ENCODE measurements at places on chromosomes 7 and 10.

- DNase-seq: no peak
Observed at GRCh38 chr7:158559356-158559755, 28.3 kb downstream of the PTPRN2 start.

DNA sequence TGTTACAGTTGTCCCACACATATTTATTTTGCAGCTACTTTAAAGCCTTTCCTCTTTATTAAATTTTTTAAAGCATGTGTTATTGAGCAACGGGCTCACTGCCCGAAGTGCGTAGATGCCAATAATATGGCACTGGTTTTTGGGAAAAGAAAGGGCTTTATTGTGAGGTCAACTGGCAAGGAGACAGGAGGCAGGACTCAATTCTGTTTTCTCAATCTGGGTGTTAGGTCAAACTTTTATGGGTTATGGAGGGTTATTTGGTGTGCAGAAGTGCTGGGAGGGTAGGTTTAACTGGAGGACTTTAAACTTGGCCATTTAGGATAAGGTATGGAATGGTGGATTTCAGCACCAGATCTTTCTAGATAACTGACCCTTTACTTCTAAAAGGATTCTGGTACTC, 183.6 kb downstream of the LRRC4 start:
- DNase-seq: no peak

GRCh38 chr7:45710271-45711160, 136.3 kb downstream of the ADCY1 start:
- DNase-seq: no peak

- peak; percentile 68 for DNase-seq
Observed at GRCh38 chr7:18508443-18509427, 13.2 kb downstream of the HDAC9 start.

DNA sequence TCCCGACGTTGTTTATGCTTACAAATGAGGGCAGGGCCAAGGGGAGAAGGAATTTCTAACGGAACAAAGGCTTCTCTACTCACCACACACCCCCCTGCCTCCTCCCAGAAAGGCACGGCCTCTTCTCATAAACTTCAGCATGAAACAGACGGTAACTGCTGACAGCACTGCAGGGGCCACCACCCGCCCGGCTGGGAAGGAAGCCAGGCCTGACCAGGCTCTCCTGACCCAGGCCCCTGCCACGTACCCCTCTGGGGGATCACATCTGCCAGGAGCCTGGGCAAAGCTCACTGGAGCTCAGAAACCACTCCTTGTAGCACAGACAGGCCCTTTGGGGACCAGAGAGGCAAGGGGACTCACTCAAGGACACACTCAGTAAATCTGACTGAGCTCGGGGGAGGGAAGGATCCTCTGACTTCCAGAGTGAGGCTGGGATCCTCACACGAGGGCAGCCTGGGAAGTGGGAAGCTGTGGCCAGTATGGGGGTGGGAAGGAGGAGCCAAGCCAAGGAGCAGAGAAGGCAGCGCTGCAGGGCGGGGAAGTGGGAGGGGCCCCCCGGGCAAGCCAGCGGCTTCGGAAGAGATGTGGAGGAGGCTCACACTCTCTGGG, 46.1 kb downstream of the ZCCHC24 start:
- peak; percentile 98 for DNase-seq

DNA sequence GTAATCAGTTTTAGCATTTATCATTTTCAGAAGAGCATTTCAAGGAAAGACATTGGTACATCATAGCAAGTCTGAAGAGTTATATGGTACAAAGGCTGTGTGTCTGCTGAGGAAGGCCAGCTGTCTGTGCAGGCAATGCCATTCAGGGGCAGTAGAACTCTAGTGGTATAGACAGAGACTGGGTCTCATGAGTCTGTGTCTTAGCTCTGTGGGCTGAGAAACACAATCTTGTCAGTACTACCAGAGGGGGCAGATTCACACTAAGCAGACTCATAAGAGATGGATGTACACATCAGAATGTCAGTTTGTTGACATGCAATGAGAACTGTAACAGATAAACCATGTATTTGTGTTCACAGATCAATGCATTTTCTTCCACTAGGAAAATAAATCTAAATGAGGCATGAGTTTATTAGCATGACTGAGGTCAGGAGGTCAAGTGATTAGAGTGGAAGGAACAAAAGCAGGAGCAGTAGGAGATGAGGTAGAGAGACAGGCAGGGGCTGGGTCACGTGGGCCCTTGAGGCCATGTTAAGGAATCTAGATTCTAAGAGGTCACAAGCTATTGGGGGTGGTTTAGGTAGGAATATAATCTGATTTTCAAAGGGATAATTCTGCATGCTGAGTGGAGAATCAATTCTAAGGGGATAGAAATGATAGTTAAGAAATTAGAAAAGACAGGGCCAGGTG, 7.5 kb upstream of the GGCT start:
- no peak for DNase-seq

DNA sequence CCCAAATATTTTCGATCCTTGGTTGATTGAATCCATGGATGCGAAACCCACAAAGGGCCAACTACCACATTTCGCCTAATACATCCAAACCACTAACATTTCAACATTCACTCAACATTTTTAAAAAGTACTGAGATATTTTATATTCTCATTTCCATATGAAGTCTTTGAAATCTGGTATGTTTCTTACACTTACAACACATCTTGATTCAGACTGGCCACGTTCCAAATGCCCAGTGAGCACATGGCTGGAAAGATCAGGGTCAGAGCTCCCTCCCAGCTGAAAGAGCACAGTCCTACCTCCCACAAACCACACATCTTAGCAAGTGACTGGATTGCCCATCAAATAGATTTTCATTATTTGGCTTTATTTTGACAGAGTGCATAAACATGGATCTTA, 18.9 kb downstream of the NCAPG2 start:
- DNase-seq: peak; percentile 72

DNA sequence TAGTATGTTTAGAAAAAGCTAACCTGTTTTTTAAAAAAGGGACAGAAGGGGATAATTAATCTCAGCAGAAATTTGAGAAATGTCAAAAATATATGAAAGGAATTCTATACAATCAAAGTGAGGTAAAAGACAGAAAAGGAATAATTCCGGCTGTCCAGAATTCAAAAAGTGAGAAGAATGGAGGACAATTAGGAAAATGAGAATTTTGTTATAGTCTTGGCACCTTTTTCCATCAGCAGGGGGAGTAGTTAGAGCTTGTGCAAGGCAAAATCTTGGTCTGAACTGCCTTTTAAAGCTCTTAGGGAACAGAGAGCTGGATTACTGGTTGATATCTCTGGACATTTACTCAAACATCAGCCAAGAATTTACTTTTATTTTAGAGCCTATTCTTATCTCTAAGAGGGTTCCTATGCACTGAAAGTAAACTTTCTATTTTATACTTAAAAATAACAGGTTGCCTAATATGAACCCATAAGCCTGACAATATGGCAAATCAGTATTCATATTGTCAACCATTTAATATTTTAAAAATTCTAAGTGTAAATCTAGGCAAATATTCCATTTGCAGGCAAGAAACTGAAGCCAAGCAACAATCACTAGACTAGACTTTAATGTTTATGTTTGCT, 185.6 kb downstream of the ANK3 start:
- peak; percentile 61 for DNase-seq

GRCh38 chr7:128405471-128406313, 4.1 kb downstream of the IMPDH1 start:
- DNase-seq: peak; percentile 18

DNA sequence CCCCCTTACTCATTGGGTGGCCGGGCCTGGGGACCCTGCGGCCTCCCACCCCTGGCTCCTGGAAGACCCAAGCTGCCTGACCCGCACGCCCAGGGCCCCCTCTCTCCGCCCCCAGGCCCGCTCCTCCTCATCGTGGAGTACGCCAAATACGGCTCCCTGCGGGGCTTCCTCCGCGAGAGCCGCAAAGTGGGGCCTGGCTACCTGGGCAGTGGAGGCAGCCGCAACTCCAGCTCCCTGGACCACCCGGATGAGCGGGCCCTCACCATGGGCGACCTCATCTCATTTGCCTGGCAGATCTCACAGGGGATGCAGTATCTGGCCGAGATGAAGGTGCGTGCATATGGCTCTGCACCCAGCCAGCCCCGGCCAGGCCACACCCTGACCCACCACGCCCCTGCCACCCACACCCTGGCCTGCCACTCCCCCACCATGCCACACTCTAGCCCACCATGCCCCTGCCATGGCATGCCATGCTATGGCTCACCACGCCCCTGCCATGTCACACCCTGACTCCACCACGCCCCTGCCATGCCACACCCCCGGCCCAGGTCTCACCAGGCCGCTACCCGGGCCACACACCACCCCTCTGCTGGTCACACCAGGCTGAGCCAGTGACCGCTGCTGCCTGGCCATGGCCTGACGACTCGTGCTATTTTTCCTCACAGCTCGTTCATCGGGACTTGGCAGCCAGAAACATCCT, 18.7 kb upstream of the CSGALNACT2 start:
- DNase-seq: no peak

DNA sequence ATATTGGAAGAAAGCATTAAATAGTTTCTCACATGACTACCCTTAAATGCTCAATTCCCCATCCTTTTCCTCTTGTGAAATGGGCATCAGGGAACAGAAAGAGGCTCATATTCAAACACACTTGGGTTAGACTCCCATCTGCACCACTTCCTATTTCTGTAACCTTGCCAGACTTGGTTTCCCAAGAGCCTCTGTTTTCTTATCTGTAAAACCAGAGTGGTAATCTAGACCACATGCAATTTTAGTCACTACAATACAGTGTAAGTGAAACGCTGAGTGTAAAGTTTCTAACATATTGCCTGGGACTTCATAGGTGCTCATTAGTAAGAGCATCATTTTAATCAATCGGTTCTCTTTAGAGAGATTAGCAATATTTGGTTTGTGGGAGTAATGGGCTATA, 136.3 kb downstream of the SORCS1 start:
- no peak for DNase-seq

- peak; percentile 69 for DNase-seq
Observed at GRCh38 chr10:50501478-50501877, 122.3 kb downstream of the SGMS1 start.

DNA sequence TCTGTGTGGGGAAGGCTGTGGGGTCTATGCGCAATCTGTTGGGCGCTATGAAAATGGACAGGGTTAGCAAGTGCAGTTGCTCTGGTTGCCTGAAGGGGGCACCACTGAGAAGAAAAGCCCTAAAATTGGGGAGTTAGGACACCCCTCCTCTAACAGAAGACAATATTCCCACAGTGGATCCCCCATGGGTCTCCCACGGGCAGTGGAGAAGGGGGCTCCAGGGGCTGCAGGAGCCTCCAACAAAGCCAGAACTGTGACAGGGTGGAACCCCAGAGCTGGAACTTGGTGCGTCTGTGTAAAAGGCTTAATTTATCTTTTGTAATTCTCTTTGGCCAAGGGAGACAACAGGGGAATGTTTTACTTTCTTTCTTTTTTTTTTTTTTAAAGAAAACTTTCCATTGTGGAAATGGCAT, 12.5 kb upstream of the COL13A1 start:
- DNase-seq: no peak

DNA sequence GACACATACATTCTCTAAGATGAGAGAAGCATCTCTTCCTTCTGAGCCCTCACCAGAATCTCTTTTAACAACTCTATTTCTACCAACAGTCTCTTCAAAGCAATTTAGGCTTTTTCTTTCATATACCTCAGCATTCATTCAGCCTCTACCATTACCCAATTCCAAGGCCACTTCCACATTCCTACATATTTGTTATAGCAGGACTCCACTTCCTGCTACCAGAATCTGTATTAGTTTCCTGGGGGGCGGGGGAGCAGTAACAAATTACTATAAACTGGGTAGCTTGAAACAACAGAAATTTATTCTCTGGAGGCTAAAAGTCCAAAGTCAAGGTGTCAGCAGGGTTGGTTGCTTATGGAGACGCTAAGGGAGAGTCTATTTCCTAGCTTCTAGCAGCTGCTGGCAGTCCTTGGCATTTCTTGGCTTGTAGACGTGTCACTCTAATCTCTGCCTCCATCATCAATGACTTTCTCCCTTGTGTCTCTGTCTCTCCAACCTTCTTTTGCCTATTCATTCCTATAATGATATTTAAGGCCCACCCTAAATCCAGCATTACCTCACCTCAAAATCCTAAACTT, 7.4 kb downstream of the PRPS1L1 start:
- DNase-seq: no peak

DNA sequence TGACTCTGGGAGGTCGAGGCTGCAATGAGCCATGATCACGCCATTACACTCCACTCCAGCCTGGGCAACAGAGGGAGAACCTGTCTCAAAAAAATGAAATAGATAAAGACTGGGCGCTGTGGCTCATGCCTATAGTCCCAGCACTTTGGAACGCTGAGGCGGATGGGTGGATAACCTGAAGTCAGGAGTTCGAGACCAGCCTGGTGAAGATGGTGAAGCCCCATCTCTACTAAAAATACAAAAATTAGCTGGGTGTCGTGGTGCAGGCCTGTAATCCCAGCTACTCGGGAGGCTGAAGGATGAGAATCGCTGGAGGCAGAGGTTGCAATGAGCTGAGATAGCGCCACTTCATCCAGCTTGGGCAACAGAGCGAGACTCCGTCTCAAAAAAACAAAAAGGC, 1.1 kb upstream of the DDX21 start:
- DNase-seq: no peak

- no peak for DNase-seq
Observed at GRCh38 chr10:104767745-104768144, 126.7 kb downstream of the SORCS3 start.

DNA sequence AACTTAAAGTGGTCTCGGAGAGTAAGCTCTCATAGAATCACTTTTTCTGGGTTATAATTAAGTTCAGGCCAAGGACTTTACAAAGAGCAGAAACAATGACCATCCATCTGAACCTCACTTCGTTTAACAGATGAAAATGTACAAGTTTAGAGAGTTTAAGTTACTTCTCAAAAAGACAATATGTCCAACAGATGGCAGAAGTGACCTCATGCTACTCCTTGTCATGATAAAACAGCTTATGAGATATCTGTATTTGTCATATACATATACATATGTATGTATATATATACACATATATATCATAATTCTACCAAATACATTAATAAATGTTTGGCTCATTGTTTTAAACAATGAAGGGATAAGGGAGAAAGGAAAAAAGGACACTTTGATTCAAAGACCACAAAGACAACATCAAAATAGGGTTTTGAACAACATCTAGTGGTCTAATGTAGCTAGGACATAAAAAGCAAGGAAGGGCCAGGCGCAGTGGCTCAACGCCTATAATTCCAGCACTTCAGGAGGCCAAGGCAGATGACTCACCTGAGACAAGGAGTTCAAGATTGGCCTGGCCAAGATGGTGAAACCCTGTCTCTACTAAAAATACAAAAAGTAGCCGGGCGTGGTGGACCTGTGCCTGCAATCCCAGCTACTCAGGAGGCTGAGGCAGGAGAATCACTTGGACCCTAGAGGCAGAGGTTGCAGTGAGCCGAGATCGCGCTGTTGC, 17.8 kb downstream of the NAPEPLD start:
- no peak for DNase-seq
